ENCODE measurements at places on chromosomes 5 and 9.

GRCh38 chr9:18905883-18906629 lies 127.0 kb downstream of the SAXO1 start:
- no peak for DNase-seq

GRCh38 chr9:123852403-123852802 lies 77.5 kb downstream of the DENND1A start:
- no peak for DNase-seq

- DNase-seq, result no peak
Observed at GRCh38 chr9:125246261-125246667, 5.1 kb upstream of the HSPA5 start.

DNA sequence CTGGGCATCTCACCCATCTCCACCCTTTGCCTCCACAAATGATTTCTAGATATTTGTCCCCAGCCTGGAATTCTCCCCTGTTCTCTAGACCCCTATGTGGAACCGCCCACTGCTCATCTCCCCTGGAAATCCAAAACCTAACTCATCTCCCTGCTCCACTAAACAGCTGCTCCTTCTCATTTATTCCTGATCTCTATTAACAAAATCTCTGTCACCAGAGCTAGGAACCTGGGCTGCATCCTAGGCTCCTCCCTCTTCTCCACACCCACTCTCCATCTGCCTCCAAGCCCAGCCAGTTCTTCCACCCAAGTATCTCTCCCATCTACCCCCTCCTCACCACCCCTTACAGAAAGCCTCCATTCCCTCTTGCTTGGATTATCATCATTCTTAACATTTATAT lies 24.0 kb upstream of the SYNPO start:
- DNase-seq, result no peak

- no peak for DNase-seq
Observed at GRCh38 chr9:137530331-137530730, 19.9 kb downstream of the PNPLA7 start.

Measured in activated CD8-positive, alpha-beta memory T cell treated with anti-CD3 and anti-CD28 coated beads for 48 hours (primary cell).